ENCODE measurements at places on chromosomes 5 and 9. TPM values are rescaled to one million over a fixed set of nuclear protein-coding genes. Genes with fewer than 3 reads are reported as not detected.

GRCh38 chr9:135701959-135702721 is at the start of gene KCNT1:
Gene KCNT1, plus strand, starts transcription at chr9:135702185. Its CDS starts 74 bp downstream, at chr9:135702259.
- H3K27me3 ChIP-seq = peaks cover 5% of the 10 kb centered on the region
- H3K4me1 ChIP-seq = peaks cover 6% of the 10 kb centered on the region
- H3K27ac ChIP-seq = no peak within 1 kb of the TSS
- peak; percentile 70 for DNase-seq

GRCh38 chr9:85077944-85078343 is 408.4 kb downstream of the NTRK2 start:
- H3K27me3 ChIP-seq = no peaks in the 10 kb centered on the region
- no peak overlapping the region for H3K4me3 ChIP-seq
- H3K36me3 ChIP-seq = no peaks in the 10 kb centered on the region

DNA sequence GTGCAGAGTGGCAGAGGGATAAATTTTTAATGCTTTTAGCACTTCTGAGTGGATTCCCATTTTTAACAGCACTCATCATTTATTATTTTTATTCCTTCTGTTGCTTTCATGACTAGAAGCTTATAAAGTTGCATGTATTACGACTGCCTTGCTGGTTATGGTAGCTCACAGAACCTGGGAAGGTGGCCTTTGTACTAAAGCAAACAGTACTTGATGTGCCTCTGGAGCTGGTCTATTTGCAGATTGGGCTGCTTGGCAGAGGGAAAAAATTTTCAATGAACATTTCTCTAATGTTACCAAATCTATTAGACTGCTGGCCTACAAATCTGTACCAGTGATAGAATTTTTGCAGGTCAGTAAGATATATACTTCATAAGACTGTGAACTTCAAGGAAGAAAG is 274.5 kb upstream of the C9orf72 start:
- H3K27me3 ChIP-seq = no peaks in the 10 kb centered on the region
- no peak for DNase-seq
- no peaks in the 10 kb centered on the region for H3K4me1 ChIP-seq

ZFP37 gene
- 1.2 TPM for polyA plus RNA-seq

GABBR2 gene
- 0.08 TPM for polyA plus RNA-seq

All from psoas muscle (tissue), 8 donors.